GM19239 (cell line): ENCODE measurements at places on chromosomes 16 and 17.
A peak's percentile ranks its signal among the peaks of the same experiment; 100 is the strongest.

DNA sequence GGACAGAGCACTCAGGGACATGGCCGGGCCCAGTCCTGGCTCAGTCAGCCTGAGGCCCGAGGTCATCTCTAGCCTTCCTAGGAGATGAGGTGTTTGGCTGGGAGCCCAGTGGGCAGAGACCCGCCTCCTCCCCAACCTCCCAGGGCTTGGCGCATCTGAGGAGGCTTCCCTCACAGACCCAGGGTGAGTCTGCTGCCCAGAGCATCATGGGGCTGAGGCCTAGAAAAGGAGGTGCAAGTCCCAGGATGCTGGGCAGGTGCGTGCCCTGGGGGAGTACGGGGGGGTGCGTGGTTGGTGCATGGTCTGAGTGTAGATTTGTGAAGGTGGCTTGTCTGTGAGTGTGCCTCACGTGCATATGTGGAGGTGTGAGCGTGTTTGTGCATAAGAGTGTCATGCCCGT is 4.7 kb downstream of the PDE6G start:
- no peak for DNase-seq

DNA sequence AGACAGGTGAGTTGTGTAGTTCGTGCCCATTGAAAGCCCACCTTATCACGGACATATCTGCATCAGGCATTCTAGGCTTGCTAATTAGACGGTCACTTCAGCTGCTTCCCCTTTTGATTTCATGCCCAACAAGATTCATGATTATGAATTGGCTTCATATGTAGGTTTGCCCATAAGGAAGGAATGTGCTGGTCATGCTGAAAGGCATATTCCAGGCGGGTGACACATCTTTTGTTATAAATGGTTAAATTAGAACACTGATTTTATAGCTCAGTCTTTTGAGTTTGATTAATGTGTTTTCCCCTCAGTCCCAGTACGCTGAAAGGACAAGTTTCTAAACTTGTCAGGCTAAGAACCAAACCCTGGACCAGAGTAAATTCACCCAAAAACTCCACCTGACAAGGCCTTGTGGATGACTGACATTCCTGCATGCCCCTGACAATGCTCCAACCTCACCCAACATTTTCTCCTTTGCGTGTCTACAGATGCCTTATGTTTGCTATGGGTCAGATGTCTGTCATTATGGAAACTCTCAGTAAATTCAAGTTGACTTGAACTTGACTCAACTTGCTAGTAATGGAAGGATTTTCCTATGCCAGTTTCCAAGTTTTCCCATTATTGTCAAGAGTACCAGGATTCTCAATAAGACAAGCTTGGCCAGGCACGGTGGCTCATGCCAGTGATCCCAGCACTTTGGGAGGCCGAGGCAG is 421.9 kb downstream of the PMP22 start:
- no peak for DNase-seq

- no peak for DNase-seq
Measured at GRCh38 chr16:71883168-71883848, 674 bp downstream of the ZNF821 start.

DNA sequence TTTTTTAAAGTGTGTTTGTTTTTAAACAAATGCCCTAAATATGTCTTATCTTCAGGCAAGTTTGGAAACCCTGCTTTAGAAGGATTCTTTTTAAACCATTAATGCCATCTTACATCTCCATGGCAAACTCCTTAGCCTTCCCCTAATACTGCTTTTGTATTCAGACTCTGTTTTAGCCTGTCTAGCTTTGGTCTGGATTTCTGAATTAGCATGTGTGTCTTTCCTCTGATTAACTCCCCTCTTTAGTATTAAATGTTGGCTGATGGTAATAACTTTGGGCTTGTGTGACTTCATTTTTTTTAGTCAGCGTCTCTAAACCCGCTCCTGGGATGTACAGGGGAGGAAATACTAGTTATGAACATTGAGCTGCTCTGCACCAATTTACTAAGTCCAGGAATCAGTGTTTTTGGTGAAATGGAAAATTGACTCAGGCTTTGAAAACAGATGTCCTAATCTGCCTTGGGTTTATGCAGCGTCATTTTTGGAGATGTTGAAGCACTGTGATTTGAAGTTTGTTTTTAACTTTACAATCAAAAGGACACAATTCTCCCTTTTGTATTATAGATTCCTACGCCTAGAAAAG is 22.2 kb downstream of the WIPF2 start:
- DNase-seq: no peak

DNA sequence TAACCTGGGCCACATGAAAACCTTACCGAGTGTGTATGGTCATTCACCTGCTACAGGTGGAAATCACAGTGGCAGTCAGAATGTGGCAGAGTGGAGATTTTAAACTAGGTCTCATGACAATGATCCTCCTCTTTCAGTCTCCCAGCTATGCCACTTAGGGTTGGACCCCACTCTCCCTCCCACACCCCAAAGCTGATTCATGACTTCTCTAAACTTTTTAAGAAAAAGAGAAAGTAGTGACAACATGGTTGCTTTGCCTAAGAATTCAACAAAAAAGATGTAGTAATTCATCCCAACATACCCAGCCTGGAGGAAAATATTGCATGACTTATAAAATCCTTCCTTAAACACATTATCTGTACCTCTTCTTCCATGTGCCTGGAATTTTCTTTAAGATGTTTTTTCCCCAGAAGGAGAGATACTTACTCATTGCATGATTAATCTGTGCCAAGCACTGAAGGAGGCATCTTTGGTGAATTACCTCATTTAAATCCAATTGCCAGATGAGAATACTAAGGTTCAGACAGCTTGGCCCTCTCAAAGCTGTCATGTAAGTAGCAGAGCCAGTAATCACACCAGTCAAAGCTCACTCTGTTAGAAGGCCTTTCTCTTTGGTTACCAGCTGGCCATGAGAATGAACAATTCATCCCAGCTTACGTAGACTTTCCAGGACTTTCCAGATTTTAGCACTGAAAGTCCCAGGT is 119.9 kb downstream of the COPRS start:
- DNase-seq: no peak

DNA sequence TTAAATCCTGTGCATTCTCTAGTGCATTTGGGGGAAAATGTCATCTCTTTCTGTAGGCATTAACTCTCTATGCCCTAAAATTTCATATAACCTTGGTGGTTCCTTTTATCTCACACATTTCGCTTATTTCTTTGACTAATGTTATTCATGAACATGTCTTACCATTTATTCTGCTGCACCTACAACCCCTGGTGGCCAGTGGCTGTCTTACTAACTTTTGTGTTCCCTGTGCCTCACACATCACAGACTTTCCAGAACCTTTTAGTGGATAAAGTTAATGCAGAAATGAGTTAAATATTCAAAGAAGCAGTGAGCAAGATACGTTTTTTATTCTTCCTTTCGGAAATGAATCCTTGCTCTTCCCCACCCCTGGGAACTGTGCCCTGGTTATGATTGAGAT is 111.9 kb downstream of the CDH13 start:
- no peak for DNase-seq

- DNase-seq: peak; percentile 63
Measured at GRCh38 chr17:58084317-58084981, 1.2 kb downstream of the DYNLL2 start.

- DNase-seq: no peak
Measured at GRCh38 chr17:21510686-21511362, 134.7 kb downstream of the KCNJ12 start.

DNA sequence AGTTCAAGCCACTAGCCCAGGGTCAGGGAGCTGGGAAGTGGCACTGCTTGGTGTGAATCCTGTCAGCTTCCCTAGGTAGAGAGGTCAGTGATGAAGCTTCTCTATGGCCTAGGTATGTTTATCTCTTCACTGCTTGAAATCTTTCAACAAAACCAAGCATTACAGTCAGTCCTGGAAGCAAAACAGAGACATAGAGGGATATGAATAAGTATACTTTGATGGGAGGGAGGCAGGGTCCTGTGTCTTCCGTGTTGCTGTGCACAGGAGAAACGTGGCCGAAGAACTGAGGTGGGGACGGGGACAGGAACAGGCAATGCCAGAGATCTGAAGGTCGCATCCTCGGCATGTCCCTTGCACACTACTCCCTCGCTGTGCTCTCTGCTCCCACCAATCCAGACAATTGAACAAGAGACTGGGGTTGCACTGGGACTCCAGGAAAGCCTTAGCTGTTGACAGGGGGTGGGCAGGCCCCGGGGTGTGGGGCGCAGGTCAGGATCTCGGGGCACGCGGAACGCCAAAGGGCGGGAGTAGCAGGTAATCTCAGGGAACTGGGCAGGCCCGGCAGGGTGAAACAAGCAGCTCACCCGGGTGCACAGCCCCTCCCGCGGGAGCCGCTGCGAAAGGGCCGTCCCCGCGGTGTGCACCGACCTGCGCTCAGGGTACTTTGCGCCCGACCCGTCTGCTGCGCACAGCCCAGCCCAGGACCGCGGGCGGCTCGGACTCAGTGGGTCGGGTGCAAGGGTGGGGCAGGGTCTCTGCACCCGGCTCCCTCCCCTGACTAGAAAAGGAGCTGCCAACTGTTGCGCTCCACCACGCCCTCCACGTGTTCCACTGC is at the start of gene MT1H:
Gene MT1H (plus strand): TSS at position 810 of the 835 bp plus-strand sequence. CDS start 71 bp downstream, outside the sequence.
- no peak for DNase-seq

GRCh38 chr16:74271872-74272271 is 24.7 kb upstream of the PSMD7 start:
- DNase-seq: no peak

- no peak for DNase-seq
Measured at GRCh38 chr17:67575325-67575724, 142.4 kb upstream of the NOL11 start.

- DNase-seq: no peak
Measured at GRCh38 chr16:77943801-77944200, 78.5 kb upstream of the CLEC3A start.

- DNase-seq: no peak
Measured at GRCh38 chr17:27597188-27597580, 33.8 kb upstream of the LGALS9 start.

DNA sequence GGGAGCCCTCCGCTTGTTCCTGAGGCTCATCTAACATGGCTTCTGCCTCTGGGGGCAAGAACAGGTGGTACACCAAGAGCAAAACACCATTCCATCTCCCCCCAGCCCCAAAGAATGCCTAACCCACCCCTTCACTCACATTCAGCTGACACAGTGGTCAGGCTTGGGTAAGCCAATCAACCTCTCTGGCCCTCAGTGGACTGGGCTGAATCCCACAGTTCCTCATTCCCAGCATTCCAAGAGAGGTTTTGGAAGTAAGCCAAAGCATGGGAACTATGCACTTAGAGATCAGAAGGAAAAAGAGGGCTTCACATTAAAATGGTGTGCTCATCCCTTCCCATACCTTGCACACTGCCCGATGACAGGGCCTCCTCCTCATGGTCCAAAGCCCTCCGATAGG is 7.8 kb downstream of the PIGS start:
- no peak for DNase-seq

- DNase-seq: no peak
Measured at GRCh38 chr16:81650982-81651562, 128.0 kb upstream of the PLCG2 start.

DNA sequence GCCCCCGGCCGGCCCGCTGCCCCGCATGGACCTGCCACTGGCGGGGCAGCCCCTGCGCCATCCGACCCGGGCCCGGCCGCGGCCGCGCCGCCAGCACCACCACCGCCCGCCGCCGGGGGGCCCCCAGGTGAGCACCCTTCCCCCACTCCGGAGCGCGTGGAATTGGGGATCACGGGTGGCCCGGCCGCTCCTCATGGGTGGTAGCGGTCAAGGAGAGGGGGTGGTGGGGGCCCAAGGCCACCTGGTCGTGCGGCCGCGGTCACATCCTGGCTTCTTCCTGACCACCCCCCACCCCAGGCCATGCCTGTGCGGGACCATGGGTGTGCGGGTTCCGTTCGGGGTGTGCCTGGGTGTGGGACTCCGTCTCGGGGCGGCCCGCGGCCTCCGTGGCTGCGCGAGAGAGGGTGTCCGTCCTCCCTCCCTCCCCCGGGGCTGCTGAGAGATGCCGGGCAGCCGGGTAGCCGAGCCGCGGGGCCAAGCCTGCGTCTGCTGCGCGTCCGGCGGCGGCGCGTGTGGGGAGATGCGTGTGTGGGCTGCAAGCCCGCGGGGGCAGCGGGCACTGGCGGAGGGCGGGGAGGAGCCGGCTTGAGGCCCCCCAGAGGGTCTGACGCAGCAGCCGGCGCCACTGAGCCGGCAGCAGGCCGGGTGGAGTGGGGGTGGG is 6.8 kb downstream of the ACD start:
- DNase-seq: no peak

DNA sequence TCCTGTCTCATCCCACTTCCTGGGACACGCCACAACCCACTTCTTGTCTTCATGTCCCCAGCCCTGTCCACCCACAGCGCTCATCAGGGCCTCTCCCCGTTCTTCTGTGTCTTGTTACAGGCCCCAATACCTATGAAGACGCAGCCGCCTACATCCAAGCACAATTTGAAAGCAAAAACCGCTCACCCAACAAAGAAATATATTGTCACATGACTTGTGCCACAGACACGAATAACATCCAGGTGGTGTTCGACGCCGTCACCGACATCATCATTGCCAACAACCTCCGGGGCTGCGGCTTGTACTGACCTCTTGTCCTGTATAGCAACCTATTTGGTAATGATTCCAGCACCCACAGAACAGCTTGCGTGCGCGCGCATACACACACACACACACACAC is 70.6 kb downstream of the AMFR start:
- DNase-seq: no peak

DNA sequence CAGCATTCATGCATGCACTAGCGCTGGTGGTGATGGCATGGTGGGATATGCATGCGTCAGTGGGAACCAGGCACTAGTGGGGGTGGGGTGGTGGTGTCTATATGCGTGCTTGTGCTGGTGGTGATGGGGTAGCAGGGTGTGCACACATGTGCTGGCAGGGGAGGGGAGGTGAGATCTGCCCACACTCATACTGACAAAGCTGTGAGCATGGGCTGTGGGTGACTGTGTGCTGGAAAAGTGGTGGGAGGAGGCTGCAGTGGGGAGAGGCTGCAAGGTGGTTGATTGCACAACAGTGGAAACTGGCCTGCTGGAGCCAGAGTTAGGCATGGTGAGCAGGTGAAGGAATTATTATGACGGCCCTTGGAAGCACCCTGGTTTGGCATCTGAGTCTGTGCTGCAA is 31.3 kb upstream of the TEKT1 start:
- DNase-seq: no peak

DNA sequence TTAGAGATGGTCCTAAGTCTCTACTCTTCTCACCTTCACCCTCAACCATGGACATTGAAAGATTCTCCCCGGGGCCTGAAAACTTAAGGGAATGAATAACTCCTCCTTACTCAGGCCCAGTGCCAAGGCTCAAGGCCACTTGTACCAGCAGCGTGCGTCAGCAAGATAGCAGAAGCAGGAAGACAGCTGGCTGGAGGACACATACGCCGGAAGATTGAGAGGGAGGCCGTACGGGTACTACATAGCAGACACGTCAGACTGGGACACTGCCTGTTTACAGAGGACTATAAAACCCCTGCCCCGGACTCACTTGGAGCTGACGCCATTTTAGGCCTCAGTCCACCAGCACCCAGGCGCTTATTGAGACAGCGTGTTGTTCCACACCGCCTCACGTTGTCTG is 75.8 kb upstream of the MED13 start:
- DNase-seq: no peak

DNA sequence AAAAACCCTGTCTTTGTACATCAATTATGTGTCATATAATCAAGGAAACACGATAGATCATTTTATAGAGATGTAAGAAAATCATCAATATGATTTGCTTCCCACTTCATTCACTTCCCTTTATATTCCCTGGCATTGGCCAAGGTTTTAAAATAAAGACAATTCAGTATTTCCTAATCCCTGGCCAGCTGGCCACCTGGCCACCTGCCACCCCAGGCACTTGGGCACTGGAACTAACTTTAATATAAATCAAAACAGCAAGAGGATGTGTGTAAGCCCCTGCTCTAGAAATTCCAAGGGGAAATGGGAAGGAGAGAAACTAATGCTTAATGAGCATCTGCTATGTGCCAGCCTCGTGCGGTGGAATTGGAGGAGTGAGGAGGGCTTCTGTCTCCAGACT is 58.6 kb upstream of the TOB1 start:
- DNase-seq: no peak
